ENCODE measurements at places on chromosomes 2 and 18.

DNA sequence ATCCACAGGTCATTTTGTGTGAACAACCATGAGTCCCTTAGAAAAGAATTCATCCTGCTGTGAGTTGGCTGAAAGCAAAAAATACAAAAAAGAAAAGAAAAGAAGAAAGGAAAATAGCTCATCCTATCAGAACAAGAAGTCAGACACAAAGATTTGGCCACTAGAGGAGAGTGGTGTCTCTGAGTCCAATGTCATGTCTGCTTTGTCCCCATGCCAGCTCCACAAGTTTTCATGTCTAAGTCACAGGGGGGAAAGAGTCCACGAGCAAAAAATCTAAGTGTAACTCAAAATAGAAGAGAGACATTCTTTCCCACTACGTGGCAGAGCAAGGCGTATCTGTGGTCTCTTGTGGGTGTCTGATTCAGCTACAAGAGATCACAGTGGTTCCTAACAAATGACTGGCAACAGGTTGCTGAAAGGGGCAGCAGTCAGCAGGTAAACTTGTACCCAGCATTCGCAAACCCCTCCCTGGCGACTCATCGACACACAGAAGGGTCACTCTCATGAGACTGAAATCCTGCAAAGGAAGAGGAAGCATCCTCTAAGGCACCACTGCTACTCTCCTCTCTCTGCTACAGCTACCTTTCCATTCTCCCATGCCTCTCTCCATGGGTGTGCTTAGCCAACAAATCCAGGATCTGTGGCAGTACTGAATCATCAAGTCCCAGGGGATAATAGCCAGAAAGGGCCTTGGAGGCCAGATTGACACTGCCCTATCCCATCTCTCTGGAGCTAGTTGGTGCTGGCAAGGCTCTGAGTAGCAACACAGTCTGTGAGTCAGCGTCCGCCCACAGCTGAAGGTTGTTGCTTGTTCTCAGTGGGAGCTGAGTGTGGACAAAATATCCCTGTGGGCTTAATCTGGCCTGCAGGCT, 123.0 kb upstream of the SLC39A10 start:
- peak; percentile 60 for DNase-seq

GRCh38 chr2:138703242-138703641, 76.9 kb downstream of the NXPH2 start:
- DNase-seq: no peak

- DNase-seq: no peak
These were observed 727.6 kb upstream of the SOX11 start for GRCh38 chr2:4964579-4964978.

DNA sequence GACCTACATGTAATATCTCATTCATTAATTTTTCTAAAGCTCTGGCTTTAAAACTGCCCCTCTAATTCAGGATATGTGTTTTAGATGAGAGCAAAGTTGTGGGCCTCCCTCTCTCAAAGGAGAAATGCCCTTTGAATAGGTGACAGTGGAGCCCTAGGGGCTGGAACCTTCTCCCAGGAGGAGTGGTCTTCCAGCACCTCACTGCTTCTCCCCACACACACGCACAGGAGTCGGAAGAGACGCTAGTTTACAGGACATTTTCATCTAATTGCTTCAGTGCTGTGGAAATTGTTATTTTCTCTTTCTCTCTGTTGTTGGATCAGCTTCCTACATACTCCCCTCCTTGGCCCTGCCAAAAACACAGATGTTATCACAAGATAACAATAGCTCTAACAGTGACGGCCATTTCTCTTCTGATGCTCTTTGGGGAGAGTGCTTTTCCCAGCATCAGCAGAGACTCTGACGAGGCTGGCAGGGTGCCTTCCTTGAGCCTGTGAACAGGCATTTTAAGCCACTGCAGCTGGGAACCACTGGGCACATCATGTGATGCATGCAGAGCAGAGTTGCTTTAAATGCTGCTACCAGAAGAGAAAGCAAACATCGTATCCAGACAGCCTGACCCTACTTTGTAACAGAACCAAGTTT, 209.4 kb upstream of the SP5 start:
- DNase-seq: peak; percentile 5

- DNase-seq: peak; percentile 59
These were observed 106.4 kb downstream of the POLE4 start for GRCh38 chr2:75064691-75065396.

DNA sequence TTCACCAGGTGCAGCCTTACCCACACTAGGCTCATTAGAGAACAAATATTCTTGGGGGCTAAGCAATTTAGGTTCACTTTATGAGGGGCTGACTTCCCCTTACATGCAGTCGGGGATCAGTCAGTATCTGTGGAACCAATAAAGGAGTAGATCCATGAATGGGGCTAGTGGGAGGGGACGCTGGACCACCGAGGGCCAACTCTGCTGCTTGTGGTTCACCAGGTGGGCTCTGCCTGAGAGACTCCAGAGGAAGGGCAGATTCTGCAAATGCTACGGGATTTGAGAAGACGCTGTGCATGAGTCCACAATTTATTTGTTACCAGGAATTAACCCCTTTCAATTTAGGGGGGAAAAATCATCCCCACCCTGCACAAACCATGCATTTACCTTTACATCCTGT, 15.9 kb upstream of the HAAO start:
- no peak for DNase-seq

- no peak for DNase-seq
These were observed 3.9 kb upstream of the PPP1CB start for GRCh38 chr2:28747714-28748113.

Data from OCI-M1 (cell line).